ENCODE measurements at places on chromosomes 16 and 17.

GRCh38 chr17:80797741-80798594 lies 193.7 kb upstream of the CHMP6 start:
- no peak for DNase-seq

GRCh38 chr17:31726980-31727427 lies 132.0 kb downstream of the COPRS start:
- no peak for DNase-seq

- DNase-seq, result no peak
Observed at GRCh38 chr16:4488499-4488967, 12.3 kb downstream of the HMOX2 start.

- DNase-seq, result no peak
Observed at GRCh38 chr16:89409161-89409711, 81.1 kb downstream of the ANKRD11 start.

GRCh38 chr16:47855431-47855830 lies 300.4 kb downstream of the ABCC12 start:
- no peak for DNase-seq

- no peak for DNase-seq
Observed at GRCh38 chr17:57048096-57048495, 37.0 kb upstream of the AKAP1 start.

- DNase-seq, result no peak
Observed at GRCh38 chr17:14211246-14211645, 25.4 kb downstream of the CDRT15 start.

GRCh38 chr17:57898487-57899311 lies 48.9 kb upstream of the MRPS23 start:
- no peak for DNase-seq

DNA sequence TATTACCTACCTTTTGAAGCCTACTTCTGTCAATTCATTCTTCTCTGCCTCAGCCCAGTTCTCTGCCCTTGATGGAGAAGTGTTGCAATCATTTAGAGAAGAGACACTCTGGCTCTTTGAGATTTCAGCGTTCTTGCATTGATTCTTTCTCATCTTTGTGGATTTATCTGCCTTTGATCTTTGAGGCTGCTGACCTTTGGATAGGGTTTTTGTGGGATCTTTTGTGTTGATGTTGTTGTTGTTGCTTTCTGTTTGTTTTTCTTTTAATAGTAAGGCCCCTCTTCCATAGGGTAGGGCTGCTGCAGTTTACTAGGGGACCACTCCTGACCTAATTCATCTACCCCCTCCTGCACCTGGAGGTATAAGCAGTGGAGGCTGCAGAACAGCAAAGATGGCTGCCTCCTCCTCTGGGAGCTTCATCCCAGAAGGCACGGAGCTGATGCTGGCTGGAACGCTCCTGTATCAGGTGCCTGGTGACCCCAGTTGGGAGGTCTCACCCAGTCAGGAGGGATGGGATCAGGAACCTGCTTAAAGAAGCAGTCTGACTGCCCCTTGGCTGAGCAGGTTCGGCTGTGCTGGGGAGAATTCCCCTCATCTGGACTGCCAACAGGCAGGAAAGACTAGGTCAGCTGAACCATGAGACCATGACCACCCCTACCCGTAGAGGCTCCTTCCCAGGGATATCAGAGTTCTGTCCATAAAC lies 28.0 kb downstream of the NFATC3 start:
- DNase-seq, result no peak

DNA sequence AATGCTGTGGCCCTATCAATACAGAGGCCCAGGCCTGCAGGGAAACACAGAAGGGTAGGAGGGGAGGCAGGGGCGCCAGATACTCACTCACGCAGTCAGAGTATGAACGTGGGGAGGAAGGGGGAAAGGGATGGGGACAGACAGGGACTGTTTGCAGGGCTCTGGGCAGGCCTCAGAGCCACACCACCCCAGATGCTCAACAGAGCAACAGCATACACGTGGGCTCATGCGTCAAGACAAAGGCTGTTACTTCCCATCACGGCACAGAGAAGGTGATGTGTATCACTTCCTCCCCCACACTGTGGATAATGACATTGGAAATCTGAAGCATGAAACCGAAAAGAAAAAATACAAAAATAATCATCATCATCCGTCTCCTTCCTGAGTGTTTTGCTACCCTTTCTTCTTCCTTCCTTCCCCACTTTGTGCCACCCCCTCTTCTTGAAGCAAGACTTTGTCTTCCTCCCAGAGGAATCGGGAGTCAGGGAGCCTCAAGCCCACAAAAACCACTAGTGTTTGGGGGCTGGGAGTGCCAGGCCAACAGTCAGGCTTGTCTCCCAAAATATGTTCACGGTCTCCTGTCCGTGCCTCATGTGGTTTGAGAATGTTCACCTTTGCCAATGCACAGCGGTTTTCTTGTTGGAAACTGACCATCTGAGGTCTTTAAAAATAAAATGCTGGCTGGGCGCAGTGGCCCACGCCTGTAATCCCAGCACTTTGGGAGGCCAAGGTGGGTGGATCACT lies 20.1 kb downstream of the SLC39A11 start:
- DNase-seq, result no peak

- no peak for DNase-seq
Observed at GRCh38 chr16:54780266-54780665, 150.4 kb upstream of the IRX5 start.

GRCh38 chr17:77177002-77177741 lies 36.4 kb downstream of the SEC14L1 start:
- no peak for DNase-seq

DNA sequence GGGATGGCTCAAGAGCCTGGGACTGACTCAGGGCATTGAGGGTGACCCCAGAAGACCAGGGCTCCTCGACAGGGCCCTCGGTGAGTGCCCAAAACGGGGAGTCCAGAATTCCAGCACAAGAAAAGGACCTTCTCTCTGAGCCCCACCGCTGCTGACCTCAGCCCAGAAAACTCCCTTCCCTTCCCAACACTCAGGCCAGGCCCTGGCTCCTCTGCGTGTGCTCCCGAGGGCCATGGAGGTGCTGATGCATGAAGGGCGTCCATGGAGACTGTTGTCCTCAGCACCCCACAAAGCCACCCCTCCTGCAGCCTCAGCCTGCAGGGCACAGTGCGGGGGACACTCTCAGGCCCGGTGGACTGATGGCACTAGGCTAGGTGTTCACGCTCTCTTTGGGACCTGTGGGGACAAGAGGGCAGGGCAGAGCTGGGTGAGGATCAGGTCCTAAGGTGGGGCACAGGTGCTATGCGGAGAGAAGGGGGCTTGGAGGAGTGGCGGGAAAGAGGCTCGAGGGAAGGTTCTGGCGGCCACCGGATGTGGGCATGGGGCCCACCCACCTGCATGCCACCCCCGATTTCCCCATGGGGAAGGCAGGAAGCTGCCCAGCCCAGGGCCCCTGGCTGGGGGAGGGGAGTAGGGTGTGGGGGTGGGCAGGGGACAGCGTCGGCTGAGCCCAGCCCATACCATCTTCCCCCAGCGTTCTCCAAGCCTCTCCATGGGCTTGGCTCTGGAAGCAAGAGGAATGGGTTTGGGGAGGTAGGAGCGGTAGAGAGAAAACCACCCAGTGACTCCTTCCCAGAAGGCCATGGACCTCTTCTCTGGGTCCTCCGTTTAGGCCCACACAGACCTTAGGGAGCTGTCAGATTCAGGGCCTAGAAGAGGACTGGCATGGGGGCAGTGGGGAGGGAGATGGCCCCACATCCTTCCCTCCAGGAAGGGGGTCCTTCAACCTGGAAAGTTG lies 4.5 kb upstream of the TSPOAP1 start:
- DNase-seq, result no peak

- no peak for DNase-seq
Observed at GRCh38 chr17:67517325-67517724, 140.2 kb downstream of the PITPNC1 start.

DNA sequence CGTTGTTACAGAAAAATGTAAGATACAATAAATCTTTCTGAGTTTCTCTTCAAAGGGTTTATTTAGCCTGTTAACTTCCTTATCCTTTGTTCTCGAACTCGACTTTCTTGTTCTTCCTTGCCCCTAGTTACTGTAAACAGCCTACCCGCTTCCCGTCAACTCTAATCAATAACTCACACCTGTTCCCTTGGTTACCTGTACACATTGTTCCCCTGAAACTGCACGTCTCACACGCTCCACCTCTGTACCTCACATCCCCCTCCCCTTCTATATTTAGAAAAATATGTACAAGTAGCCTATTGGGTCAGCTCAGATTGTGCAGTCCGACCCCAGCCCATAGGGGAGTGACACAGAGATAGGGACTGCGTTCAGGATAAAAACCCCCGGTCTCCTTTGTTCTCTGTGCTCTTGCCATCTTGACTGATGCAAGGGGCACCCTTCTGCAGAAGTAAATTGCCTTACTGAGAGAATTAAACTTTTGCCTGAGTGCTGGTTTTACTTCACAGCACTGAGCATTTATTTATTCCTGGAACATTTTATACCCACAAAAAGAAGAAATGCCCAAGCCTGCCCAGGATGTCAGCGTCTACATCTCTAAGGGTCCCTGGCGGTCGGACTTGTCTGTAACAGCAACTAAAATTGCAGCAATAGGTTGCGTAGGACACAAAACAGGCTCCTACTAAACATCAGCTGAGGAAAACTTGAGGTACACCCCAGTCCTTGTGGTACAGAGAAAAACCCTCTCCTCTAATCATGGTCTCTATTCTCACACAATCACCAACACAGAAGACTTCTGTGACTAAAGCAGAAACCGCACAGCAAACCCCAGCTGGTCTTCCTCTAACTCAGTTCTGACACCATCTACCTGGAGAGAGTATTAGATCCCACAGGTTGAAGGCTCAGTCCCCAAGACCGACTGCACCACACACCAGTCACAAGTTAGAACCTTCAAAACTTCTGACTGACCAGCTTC lies 11.3 kb downstream of the WDR45B start:
- DNase-seq, result no peak

- DNase-seq, result no peak
Observed at GRCh38 chr17:57391857-57392471, 135.6 kb downstream of the MSI2 start.

- no peak for DNase-seq
Observed at GRCh38 chr17:40097931-40098845, 2.2 kb downstream of the NR1D1 start.

DNA sequence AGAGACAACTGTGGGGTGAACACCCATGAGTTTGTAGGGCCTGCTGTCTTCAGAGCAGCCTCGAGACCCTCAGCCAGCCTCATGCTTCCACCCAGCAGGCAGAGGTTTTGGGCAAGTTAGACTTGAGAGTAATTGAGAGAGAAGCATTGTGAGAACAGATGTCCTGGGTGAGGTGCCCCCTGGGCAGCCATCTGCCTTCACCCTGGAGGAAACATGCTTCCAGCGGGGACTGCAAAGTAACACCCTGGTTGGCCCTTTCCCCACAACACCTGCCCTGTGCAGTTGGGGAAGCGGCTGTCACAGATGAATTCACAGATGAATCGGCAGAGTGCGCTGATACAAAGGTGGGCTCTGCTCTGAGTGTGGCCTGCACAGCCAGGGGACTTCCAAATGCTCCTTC lies 23.4 kb downstream of the ATPAF2 start:
- DNase-seq, result no peak

GRCh38 chr17:77072670-77073069 lies 68.1 kb upstream of the SEC14L1 start:
- DNase-seq, result no peak

- DNase-seq, result no peak
Observed at GRCh38 chr16:86968866-86969265, 348.3 kb downstream of the C16orf95 start.
